ENCODE measurements at places on chromosomes 11 and 22. TPM values are rescaled to one million over a fixed set of nuclear protein-coding genes. Genes with fewer than 3 reads are reported as not detected.

The OR4C13 gene
- not detected for polyA plus RNA-seq

- DNase-seq: no peak
These were observed 37.6 kb upstream of the THY1 start for GRCh38 chr11:119460582-119460981.

DNA sequence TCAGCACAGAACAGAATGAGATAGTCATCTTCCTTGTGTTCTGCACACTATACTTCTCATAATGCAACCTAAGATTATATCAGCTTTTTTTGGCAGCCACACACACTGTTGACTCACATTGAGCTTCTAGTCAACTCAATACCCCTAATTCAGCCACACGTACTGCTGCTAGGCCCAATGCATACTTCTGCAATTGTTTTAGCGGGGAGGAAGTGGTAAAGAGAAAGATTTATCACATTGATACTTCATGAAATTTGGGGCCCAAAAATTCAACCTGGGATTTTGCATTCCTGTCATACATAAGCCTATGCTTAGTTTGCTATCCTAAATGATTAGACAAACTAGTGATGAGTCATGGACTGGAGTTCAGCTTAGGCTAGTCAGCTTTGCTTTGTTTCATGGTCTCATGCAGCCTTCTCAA, 8.6 kb upstream of the UPB1 start:
- DNase-seq: no peak

- DNase-seq: no peak
These were observed 1.0 kb upstream of the PANX1 start for GRCh38 chr11:94127638-94128037.

DNA sequence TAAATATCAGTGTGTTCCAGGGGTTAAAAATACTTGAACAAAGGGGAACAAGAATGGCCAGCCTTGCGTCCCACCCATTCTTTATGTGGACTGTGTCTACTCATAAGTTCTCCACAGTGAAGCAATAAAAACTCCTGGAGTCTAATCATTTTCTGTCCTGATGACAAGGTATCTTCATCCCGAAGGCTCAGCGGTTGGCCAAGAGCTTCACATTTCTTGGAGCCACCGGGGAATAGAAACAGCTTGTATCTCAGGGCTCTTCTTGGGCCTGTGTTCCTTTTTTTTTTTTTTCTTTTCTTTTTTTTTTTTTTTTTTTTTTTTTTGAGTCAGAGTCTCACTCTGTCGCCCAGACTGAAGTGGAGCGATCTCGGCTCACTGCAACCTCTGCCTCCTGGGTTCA, 36.8 kb upstream of the ADORA2A start:
- no peak for DNase-seq

DNA sequence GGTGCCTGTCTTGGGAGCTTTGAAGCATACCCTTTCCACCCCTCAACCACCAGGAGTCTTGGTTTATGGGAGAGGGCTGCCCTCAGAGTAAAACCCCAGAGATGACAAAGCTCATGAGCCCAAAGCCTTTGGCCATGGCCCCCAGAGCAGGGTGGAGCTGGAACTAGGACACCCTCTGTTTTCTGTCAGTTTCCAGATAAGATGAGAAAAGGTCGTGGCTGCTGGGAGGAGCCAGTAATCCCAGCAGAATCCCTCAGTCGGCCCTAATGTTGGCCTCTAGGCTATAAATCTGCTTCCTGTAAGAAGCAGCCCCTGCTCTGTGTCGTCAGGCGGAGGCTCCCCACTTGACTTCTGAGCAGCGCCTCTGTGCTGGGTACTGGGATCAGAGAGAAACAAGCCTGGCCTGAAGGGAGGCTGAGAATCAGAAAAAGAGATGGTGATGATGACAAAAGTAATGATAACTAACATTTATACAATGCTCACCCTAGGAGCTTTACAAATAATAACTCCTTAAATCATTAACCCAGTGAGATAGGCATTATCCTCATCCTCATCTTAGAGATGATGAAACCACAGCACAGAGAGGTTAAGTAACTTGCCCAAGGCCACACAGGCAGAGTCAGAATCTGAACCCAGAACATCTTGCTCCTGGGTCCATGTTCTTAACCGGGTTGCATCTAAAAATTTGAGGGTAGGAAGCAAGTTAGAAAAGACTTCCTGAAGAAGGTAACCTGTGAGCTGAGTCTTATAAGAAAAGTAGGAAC, 471.4 kb downstream of the SOX6 start:
- DNase-seq: no peak

DNA sequence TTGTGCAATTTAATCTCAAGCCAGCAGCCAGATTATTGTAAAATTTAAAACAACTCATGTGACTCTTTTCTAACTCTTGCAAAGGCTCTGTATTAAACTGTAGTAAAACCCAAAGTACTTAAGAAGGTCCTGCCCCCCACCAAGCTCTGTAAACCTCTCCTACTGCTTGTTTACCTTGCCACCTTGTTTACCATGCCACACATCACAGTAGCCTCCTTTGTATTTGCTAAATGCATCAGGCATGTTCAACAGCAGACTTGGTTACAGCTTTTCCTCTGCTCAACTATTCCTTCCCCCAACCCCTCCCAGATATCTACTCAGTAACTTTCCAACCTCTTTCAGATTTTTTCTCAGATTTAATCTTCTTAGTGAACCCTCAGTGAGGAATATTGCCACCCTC, 861.6 kb downstream of the METTL15 start:
- no peak for DNase-seq

DNA sequence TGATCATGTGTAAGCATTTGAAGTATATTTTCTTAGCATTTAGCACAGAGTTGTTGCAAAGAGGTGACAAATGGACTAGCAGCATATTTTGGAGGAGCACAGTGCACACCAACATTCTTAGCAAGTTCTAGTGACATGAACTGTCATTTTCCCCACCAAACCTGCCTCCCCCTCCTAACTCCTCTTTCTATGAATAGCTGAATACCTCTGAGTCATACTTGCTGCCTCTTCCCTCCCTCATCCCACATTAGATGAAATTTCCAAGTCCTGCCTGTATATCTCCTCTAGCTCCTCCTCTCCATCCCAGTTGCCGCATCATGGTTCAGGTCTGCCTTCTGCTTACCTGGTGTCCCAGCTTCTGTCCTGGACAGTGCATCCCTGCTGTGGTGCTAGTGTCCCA, 7.2 kb downstream of the OSBP2 start:
- DNase-seq: no peak

GRCh38 chr11:28939381-28939780, 831.2 kb downstream of the METTL15 start:
- DNase-seq: no peak

- peak; percentile 70 for DNase-seq
These were observed 764 bp upstream of the PACSIN3 start for GRCh38 chr11:47186700-47187695.

Data from heart right ventricle (tissue), 16 donors.